EH (cell line): ENCODE measurements at places on chromosomes 4 and X.
A peak's percentile ranks its signal among the peaks of the same experiment; 100 is the strongest.

DNA sequence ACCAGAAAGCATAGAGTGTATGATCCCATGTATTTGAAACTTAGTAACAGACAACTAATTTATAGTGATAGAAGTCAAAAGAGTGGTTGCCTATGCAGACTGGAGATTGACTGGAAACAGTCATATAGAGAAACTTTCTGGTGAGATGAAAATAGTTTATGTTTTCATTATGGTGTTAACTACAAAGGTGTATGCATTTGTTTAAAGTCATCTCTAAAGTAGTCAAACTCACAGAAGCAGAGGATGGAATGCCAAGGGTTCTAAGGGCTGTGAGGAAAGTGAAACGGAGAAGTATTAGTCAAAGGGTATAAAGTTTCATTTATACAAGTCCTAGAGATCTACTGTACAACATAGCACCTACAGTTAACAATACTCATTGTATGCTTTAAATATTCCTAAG lies 45.8 kb downstream of the ENOX2 start:
- no peak for DNase-seq

GRCh38 chr4:139562067-139562684 lies 6.2 kb upstream of the SETD7 start:
- no peak for DNase-seq

DNA sequence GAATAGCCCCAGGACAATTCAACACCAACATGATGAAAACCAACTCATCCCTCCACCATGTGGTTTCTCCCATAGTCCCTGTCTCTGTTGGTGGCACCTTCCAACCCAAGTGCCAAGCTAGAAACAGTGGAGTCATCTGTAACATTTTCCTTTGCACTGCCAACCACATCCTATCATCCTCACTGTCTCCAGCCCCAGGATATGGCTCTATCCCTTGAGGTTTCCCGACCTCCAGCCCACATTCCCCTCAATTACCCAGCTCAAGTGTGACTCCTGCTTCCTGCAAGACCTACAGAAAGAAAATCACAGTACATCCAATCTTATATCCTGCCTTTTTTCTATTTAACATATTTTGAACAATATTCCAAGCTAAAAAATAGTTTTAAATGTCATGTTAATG lies 24.2 kb downstream of the PNMA6F start:
- DNase-seq = no peak

- no peak for DNase-seq
Measured at GRCh38 chr4:179372242-179372641, 1930.0 kb upstream of the AGA start.

GRCh38 chr4:25002681-25003080 lies 28.1 kb downstream of the LGI2 start:
- no peak for DNase-seq

- no peak for DNase-seq
Measured at GRCh38 chr4:55439023-55439422, 43.3 kb downstream of the TMEM165 start.

- no peak for DNase-seq
Measured at GRCh38 chr4:8867624-8868320, 3.9 kb downstream of the HMX1 start.

- peak; percentile 36 for DNase-seq
Measured at GRCh38 chr4:111028795-111029194, 405.9 kb upstream of the PITX2 start.

DNA sequence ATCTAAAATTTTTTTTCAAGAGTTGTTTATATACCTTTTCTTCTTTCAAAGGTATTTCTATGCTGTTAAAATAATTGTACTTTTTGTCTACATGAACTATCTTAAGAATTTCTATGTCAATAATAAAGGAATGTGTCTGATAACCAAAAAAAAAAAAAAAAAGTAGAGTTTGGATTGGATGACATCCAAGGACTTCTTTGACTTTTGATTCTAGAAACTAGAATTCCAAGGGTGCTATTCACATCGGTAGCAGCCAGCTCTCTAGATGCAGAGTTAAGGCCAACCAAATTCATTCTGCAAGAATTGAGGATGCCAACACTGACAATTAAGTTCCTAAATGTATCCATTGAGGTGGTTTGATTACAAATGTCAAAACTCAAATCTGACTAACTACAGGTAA lies 42.0 kb upstream of the PRKG2 start:
- peak; percentile 69 for DNase-seq

DNA sequence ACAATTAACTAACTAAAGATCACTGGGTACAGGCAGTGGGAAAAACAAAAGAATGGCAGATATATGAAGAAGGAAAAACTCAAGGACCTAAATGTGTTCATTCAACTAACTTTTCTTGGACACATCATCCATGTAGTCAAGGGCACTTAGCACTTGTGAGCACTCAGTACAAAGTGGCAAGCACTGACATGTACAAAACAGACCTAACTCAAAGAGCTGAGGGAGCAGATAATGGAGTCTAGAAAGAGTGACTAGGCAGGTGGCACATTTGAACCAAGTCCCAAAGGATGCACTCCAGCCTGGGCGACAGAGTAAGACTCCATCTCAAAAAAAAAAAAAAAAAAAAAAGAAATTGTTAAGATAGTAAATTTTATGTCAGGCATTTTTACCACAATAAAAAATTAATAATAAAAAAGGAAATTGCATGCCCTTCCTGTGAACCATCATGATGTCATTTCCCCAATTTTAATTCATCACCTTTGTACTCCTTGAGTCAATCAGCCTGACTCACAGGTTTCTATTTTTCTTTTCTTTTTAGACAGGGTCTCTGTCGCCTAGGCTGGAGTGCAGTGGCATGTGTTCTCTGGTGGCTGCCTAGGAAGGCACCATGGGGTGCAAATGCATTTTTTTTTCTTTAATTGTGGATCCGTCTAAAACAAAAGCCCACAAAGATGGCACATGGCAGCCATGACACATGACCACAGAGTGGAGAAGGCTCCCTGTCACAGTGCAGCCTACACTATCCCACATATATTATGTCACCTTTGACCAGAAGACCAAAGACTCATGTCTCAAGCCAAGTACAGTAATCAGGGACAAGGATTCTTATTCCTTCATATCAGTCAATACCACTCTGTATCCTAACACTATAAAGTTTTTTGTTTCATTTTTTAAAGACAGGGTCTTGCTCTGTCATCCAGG lies 91.9 kb downstream of the CHST7 start:
- peak; percentile 14 for DNase-seq

DNA sequence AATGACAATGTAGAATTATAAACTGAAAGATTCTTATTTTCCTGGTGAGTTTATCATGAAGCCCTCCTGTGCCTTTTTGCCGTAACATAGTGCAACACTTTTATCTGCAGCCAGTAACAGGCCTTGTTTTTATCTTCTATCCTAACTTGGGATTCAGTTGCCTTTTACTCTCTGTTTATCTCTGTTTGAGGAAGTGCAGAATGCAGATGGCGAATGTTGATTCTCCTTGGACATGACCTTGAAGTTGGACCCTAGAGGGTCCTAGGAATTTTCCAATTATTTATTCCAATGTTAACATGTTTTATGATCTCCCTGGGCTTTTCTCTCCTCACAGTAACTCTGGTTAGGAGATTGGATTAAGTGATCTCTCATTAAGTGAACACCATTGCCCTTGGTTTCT lies 165.0 kb downstream of the FMR1NB start:
- DNase-seq = no peak

DNA sequence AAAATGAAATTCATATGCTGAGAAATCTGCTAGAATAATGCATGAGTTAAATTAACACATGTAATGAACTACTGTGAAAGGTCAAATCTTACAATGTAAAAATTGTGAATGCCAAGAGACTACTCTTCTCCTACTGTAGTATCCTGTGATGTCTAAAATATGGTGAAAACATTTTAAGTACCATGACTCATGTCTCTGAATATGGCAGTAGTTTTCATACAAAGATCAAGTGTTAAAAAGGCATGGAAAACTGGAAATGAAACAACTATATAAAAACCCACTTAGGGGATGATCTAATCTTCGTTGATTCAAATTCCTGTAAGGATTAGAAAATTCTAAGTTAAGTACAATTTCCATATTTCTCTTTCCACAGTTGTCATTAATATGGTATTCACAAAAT lies 221.3 kb downstream of the PPP3CA start:
- DNase-seq = peak; percentile 78

DNA sequence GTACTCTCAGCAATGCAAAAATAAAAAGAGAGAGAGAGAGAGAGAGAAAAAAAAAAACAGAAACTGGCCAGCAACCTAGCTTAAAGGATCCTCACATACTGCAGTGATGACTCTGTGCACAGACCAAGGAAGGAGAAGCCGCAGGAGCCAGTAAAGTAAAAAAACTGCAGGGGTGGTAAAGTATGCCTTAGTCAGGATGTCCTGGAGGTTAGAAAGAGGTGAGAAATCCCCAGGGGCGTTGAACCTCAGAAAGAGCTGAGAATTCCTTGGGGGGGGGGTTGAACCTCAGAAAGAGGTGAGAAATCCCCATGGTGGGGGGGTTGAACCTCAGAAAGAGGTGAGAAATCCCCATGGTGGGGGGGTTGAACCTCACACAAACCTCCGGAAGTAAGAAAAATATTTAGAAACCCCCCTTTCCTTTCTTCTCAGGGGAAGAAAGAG lies 48.0 kb downstream of the MAGEA9 start:
- peak; percentile 68 for DNase-seq

DNA sequence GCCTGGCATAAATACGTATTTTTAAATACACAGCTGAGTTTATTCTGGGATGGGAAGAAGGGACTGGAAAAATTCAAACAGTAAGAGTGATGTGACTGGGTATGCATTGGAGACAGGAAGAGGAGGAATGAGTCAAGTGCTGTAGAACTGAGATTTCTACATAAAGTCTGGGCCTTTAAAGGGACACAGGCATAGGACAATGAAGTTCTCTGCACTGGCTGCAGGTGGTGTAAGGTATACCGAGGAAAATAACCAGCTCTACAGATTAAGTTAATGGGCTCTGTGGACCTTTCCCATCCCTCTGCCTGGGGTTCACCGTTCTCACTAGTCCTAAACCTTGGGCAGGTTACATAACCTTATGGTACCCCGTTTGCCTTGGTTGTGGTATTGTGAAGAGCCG lies 68.7 kb downstream of the DHX15 start:
- DNase-seq = no peak

GRCh38 chrX:54708404-54708803 lies 89.7 kb downstream of the ITIH6 start:
- DNase-seq = no peak
